Spinal cord (tissue), 10 donors: ENCODE measurements at places on chromosomes 3 and 15. TPM values are rescaled to one million over a fixed set of nuclear protein-coding genes. Genes with fewer than 3 reads are reported as not detected.

DNA sequence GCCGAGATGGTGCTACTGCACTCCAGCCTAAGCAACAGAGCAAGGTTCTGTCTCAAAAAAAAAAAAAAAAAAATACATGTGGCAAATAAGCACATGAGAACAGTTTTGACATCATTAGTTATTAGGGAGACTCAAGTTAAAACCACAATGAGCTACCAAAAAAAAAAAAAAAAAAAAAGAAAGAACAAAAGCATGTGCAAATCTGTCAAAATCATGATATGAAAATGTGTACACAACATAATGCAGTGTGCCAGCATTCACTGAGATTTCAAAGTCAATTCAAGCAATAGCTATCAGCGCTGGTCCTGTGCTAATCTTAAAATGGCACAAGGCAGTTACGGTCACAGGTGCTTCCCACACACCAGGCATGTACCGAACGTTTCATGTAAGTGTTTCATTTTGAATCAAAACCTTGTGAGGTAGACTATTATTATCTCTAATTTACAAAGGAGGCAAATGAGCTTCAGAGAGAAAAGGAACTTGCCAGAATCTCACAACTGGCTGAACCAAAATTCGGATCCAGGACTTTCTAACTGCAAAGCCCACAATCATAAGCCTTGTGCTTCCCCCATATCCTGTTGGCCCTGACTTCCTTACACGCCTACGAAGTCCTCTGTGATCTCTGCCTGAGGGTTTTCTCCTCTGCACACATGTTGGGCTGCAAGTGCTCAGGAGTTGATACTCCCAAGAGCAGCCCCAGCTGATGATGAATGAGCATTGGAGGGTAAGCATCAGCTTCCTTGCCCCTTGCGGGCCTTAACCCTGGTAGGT is 200.1 kb upstream of the PROK2 start:
- no peak overlapping the region for H3K4me3 ChIP-seq
- no peaks in the 10 kb centered on the region for H3K27me3 ChIP-seq
- no peak for DNase-seq
- H3K36me3 ChIP-seq, result no peaks in the 10 kb centered on the region
- H3K27ac ChIP-seq, result no peak overlapping the region

The IL16 gene
- total RNA-seq, result 6.6 TPM

- H3K27ac ChIP-seq, result no peak overlapping the region
- H3K4me1 ChIP-seq, result peaks cover 12% of the 10 kb centered on the region
- no peaks in the 10 kb centered on the region for H3K27me3 ChIP-seq
- no peak for DNase-seq
- no peak overlapping the region for H3K4me3 ChIP-seq
Measured at GRCh38 chr15:40380636-40381035, 1.9 kb upstream of the KNSTRN start.

The EPHA3 gene
- total RNA-seq, result 43.0 TPM

DNA sequence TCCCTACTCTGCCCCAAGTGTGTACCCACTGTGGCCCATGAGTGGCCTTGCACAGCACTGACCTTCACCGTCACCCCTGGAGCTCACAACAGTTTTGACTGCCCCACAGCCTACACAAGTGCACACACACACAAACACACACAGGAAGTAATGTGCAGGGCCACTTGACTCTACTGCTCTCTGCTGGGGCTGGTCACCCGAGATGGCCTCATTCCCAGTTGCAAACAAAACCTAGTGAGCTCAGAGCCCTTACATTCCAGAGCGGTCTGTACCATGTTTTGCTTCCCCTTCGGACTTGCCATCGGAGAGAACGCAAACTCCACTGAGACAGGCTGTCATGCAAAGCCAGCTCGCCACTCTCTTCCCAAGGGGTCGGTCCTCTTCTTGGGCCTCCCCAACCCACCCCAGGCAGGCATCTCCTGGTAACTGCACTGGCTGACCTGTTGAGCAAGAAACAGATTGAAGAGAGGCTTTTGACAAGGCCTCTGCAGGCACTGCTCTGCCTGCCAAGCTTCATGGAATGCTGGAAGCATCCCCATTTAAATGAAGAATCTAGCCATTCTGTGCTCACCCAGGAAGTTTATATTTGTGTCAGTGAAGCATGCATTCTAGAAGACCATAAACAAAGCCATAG is 232.0 kb upstream of the IGF1R start:
- peaks cover 13% of the 10 kb centered on the region for H3K27me3 ChIP-seq
- H3K4me3 ChIP-seq, result no peak overlapping the region
- H3K27ac ChIP-seq, result no peak overlapping the region
- peaks cover 20% of the 10 kb centered on the region for H3K4me1 ChIP-seq

DNA sequence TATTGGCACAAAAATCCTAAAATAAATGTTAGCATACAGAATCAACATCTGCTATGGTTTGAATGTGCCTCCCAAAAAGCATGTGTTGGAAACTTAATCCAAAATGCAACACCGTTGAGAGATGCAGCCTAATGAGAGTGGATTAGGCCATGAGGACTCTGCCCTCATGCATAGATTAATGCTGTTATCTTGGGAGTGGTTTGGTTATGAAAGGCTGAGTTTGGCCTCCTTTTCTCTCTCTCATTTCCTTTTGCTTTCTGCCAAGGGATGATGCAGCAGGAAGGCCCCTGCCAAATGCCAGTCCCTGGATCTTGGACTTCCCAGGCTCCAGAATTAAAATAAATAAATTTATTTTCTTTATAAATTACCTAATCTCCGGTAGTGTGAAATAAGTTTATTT is 49.4 kb downstream of the SYNM start:
- DNase-seq, result no peak
- H3K4me3 ChIP-seq, result no peak overlapping the region
- no peak overlapping the region for H3K27ac ChIP-seq
- H3K36me3 ChIP-seq, result peaks cover 3% of the 10 kb centered on the region
- peaks cover 2% of the 10 kb centered on the region for H3K4me1 ChIP-seq

The ROBO2 gene
- total RNA-seq, result 75.0 TPM

DNA sequence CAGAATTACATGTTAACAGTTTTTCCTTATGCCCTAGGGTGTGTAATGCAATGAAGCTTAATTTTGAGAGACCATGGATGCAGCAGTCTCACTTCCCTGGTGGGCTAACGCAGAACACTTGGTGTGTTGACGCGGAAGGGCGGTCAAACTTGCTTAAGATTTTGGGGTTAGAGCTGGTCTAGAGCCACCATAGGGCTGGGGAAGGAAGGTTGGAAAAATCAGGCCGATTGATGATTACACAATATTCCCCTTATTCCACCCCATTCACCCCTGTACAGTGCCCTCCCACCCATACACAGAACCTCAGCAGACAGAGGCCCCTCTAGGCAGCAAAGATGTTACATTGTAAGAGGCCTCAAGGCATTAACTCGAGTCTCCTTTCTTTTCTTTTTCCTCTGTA is 24.3 kb downstream of the VGLL4 start:
- H3K36me3 ChIP-seq, result peaks cover 4% of the 10 kb centered on the region
- peak overlapping the region; percentile 33 for H3K27ac ChIP-seq
- H3K4me3 ChIP-seq, result no peak overlapping the region
- H3K4me1 ChIP-seq, result peaks cover 29% of the 10 kb centered on the region

The MST1R gene
- 0.88 TPM for total RNA-seq

DNA sequence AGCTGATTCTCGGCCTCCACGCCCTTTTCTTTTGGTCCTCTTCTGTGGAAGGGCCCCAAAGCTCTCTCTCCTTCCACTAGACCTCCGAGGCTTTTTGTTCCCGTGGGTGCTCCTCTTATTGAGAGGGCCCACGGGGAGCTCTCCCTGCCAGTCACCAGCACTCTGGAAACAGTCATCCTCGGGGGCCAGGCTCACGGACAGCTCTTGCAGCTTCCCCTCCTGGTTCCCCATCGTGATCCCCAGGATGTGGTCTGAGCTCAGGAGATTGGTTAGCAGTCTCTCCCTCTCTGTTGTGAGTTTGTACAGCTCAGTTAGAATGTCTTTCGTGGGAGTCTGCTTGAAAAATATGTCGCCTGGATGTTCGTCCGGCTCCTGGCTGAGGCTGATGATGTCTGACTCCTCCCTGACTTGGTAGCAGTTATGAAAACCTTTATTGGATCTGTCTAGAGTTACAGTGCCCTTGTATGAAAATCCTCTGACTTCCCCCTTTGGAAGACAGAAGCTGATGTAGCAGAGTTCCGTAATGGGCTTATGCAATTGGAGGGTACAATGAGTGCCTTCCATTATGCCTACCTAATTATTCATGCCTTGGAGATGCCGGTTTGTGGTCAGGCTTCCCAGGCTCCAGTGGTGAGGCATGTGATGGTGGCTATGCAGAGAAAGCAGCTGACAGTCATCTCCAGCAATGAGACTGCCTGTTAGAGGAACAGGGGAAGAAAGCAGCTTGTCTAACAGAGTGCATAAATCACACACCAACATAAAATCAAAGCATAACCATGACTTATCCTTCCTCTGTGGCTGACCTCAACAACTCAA is 40.0 kb downstream of the FMN1 start:
- no peaks in the 10 kb centered on the region for H3K27me3 ChIP-seq
- no peak overlapping the region for H3K4me3 ChIP-seq
- H3K27ac ChIP-seq, result no peak overlapping the region
- H3K4me1 ChIP-seq, result peaks cover 6% of the 10 kb centered on the region

DNA sequence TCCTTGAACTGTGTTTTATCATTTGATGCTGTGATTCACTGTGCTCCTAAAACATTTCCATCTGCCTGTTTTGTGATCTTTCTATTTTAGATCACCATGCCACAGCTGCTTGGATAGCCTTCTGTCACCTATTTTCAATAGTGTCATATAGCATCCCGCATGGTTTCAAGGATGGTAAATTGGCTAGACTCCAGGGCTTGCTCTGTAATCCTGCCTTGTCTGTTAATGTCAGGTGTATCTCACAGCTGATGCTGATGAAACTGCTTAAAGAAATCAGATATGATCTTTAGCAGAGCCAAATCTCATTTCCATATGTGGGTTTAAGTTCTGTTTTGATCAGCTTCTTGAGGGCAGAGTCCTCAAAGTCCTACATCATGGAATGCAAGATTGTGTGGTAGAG is 182.2 kb downstream of the UBE2E2 start:
- no peaks in the 10 kb centered on the region for H3K4me1 ChIP-seq
- H3K27me3 ChIP-seq, result no peaks in the 10 kb centered on the region
- no peak overlapping the region for H3K27ac ChIP-seq
- no peak overlapping the region for H3K4me3 ChIP-seq
- DNase-seq, result peak; percentile 22

GRCh38 chr3:60096403-60096802 is 1046.6 kb upstream of the CFAP20DC start:
- H3K27ac ChIP-seq, result no peak overlapping the region
- H3K4me1 ChIP-seq, result peaks cover 4% of the 10 kb centered on the region
- H3K36me3 ChIP-seq, result no peaks in the 10 kb centered on the region
- no peak for DNase-seq
- H3K27me3 ChIP-seq, result no peaks in the 10 kb centered on the region

GRCh38 chr3:155281912-155282311 is 11.6 kb downstream of the STRIT1 start:
- no peak for DNase-seq
- H3K27me3 ChIP-seq, result no peaks in the 10 kb centered on the region
- no peak overlapping the region for H3K4me3 ChIP-seq

The CCR8 gene
- total RNA-seq, result not detected

The CRABP1 gene
- total RNA-seq, result 113 TPM

GRCh38 chr3:20071175-20071574 is 30.9 kb downstream of the KAT2B start:
- DNase-seq, result no peak
- H3K4me1 ChIP-seq, result peaks cover 30% of the 10 kb centered on the region
- no peaks in the 10 kb centered on the region for H3K36me3 ChIP-seq
- no peak overlapping the region for H3K27ac ChIP-seq
- no peaks in the 10 kb centered on the region for H3K27me3 ChIP-seq
- H3K4me3 ChIP-seq, result no peak overlapping the region

The DIPK2A gene
- total RNA-seq, result 50.2 TPM

DNA sequence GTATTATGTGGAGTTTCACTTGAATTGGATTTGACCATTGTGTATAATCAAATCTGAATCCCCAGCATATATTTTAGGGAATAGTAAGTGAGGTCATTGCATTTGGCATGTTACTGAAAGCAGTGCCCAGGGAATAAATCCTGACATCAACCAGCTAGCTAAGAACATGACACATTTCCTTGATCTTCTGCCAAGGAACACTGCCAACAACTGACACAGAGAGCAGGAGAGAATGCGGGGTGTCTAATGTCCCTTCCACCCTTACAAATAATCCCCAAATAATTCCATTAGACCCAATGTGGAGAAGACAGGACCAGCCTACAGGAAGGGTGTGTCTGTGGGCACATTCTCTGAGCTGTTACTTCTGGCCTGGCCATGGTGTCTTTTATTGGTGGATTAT is 30.6 kb upstream of the UBE3A start:
- peak; percentile 56 for DNase-seq
- no peak overlapping the region for H3K27ac ChIP-seq
- no peaks in the 10 kb centered on the region for H3K27me3 ChIP-seq
- H3K4me3 ChIP-seq, result no peak overlapping the region
- no peaks in the 10 kb centered on the region for H3K36me3 ChIP-seq

DNA sequence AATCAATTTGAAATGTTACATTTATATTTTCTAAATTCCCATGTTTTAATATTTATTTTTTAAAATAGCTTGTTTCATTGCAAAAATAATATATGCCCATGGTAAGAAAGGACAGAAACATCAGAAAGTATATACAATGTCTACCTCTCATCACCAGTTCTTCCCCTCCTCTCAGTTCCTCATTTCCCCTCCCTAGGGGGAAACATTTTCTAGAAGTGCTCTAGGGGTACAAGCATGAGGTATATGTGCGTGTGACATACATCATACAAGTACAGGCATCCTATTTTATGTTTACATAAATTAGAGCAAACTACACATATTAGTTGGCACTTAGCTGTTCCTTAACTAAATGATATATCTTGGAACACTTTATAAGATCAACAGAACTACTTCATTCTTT is 189.3 kb upstream of the VEPH1 start:
- H3K27me3 ChIP-seq, result no peaks in the 10 kb centered on the region
- DNase-seq, result no peak
- H3K4me3 ChIP-seq, result no peak overlapping the region
- H3K27ac ChIP-seq, result no peak overlapping the region

GRCh38 chr3:171585039-171585438 is 124.8 kb upstream of the TNIK start:
- no peak for DNase-seq
- no peaks in the 10 kb centered on the region for H3K4me1 ChIP-seq

- no peak overlapping the region for H3K27ac ChIP-seq
- H3K27me3 ChIP-seq, result no peaks in the 10 kb centered on the region
- H3K4me1 ChIP-seq, result peaks cover 21% of the 10 kb centered on the region
- no peak overlapping the region for H3K4me3 ChIP-seq
- no peak for DNase-seq
Measured at GRCh38 chr15:42732095-42732827, 4.7 kb downstream of the CDAN1 start.

The MGLL gene
- total RNA-seq, result 25.5 TPM
